Stimulated activated naive B cell treated with anti-CD40 and anti-IgM and Interleukin-4, amounts not matched to agents 10 μg/mL and 1 μg/mL and 100 μg/mL, for 72 hours (primary cell): ENCODE measurements at places on chromosomes 12 and 14.

- no peak for DNase-seq
These were observed 2.3 kb downstream of the CDK17 start for GRCh38 chr12:96397756-96398423.

- no peak for DNase-seq
These were observed 1.7 kb downstream of the HNF1A start for GRCh38 chr12:120979862-120980696.

DNA sequence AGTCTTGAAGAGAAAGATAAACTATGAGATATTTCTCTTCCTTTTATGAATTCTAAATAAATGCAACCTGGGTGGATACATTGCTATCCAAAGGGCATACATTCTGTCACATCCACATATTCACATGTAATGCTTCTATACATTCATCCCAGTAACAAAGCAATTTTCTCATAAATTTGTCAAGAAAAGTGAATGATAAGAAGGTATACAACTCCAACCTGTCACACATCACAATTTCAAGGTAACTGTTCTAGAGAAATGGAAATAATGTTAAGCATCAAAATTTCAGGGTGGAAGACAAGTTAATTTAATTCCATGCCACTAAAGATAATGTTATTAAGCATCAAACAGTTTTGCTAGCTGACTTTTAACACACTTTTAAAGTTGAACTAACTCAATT, 212.9 kb downstream of the SYT10 start:
- no peak for DNase-seq

DNA sequence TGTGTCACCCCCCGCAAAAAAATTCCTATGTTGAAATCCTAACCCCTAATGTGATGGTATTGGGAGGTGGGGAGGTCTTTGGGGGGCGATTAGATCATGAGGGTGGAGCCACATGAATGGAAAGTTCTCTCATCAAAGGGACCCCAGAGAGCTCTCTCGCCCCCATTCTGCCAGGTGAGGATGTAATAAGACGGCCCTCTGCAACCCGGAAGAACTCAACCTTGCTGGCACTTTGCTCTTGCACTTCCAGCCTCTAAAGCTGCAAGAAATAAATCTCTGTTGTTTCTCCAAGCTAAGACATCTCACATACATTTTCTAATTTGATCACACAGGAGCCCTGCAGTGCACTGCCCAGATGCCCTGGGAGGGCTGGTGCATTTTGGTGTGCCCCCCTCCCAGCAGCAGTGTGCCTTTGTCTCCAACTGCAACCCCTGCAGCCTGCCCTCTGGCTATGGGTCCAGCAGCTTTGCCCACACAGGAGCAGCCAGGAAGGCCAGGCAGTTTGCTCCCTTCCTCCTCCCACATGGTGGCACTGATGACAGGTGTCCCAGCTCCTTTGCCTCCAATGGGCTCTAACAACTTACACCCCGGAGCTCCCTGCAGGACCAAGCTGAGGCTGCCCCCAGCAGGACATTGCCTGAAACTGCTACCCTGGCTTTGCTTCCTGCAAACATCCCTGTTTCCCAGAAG, 59.3 kb downstream of the C14orf132 start:
- DNase-seq, result no peak

- no peak for DNase-seq
These were observed 489.9 kb downstream of the BCL11B start for GRCh38 chr14:98782062-98782461.

- DNase-seq, result no peak
These were observed 47.7 kb upstream of the PTPRO start for GRCh38 chr12:15274561-15274967.

DNA sequence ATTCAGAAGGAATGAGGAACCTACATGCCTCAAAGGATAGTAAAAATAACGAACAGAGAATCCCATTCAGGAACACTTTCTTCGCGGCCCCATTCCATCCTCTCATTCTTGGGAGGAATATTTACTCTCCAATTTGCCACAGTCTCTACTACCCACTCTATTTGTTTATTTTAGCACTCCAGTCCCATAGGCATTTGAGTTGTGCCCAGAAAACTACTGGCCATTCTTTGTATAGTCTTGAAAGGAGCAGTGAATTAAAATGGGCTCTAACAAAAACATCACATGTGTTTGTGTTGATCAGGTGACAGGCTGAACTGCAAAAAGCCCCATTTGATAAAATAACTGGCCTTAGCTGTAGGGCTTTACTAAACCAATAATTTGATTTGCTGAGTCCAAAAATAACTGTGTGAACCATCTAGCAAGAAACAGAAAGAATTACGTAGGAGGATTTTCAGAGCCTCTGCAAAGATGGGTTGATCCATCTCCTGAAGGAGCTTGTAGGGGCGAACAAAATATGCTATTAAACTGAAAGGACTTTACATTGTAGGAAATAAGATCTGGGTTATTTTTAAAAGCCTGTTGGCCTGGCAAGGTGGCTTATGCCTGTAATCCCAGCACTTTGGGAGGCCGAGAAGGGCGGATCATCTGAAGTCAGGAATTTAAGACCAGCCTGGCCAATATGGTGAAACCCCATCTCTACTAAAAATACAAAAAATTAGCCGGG, 142.3 kb upstream of the CPNE8 start:
- no peak for DNase-seq

- no peak for DNase-seq
These were observed 225.0 kb downstream of the KCNC2 start for GRCh38 chr12:74984631-74985030.

DNA sequence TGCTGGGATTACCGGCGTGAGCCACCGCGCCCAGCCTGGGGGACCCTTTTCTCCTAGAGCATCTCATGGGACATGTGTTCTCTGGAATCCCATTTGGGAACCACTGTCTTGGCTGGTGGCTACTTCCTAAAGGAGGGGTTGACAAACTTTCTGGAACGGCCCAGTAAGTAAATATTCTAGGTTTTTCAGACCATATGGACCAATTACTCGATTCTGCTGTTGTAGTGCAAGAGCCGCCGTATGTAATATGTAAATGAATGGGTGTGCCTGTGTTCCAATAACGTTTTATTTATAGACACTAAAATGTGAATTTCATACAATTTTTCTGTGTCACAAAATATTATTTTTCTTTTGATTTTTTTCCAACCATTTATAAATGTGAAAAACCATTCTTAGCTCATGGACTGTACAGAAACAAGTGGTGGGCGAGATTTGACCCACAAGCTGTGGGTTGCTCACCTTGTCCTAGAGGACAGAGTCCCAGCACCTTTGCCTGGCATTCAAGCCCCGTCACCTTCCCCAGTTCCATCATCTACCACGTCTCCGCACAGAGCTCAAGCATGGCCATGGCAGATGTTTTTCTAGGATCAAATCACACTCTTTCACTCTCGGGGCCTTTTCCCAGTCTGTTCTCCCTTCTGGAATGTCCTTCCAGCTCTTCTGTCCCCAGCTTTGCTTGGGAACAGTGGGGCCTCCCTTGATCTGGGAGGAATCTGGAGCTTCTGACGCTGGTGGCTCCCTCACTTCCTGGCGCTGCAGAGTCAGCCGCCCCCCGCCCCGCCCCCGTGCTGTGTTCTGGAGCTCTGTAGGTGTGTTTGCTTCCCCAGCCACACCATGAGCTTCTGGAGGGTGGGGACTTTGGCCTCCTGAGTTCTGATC, 17.9 kb upstream of the RCOR1 start:
- no peak for DNase-seq

GRCh38 chr14:29166507-29166906, 399.9 kb downstream of the FOXG1 start:
- DNase-seq, result no peak

DNA sequence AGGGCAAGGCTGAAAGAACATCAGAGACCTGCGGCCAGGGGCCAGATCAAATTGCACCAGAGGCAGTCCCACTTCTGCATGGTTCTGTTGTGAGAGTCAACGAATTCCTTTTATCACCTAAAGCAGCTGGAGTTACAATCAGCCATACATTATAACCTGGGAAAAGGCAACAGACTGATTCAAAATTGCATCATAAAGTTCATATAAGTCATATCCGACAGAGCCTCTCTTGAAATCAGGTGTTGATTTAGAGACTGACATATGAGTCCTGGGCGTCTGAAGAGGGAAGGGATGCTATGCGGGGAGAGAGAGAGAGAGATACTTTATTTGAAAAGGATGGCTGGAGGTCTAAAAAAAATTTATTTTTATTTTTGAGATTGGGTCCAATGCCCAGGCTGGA, 89.4 kb downstream of the EFCAB11 start:
- DNase-seq, result no peak

- no peak for DNase-seq
These were observed at the start of gene ASPG for GRCh38 chr14:104085032-104085888. ASPG (plus strand) TSS chr14:104085700; CDS start chr14:104085771, 71 bp downstream.

GRCh38 chr14:95691591-95691990, 5.4 kb downstream of the TCL1B start:
- DNase-seq, result no peak

DNA sequence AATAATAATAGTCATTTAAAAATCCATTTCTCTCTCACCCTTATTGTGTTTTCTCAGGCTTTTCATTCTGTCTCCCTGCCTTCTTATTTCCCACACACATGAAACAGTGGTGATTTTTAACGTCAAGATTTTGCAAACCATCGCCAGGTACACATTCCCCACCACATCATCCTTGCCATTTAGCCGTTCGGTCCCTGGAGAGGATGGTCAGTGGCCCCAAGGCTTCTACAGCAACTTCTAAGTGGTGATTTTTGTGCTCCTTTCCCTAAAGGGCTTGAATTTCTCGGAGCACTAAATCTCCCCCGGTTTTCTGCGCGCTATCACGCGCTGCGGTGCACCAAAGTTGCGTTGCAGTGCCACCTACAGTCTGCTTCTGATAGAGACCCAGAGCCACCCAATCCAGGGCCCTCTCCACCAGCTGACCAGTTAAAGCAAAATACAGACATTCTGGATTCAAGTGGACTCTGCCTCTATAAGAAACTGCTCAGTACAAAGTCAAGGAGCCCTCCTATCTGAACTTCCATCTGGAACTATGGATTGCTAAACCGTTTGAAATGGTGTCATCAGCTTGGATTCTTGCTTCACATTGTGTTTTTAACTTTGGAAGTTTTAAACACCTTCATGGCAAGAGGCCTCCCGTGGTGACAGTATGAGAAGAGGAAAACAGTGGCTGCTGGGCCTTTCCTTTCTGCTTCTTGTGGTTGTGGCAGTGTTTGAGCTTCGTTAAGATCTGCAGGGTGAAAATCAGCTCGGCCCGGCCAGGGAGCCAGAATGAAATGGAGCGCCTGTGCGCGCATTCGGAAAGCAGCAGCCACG, 234.0 kb downstream of the SPTSSA start:
- peak; percentile 14 for DNase-seq

GRCh38 chr14:100765296-100765695, 38.6 kb downstream of the DLK1 start:
- DNase-seq, result no peak

- DNase-seq, result no peak
These were observed 2.3 kb upstream of the ANGEL1 start for GRCh38 chr14:76814726-76815645.

DNA sequence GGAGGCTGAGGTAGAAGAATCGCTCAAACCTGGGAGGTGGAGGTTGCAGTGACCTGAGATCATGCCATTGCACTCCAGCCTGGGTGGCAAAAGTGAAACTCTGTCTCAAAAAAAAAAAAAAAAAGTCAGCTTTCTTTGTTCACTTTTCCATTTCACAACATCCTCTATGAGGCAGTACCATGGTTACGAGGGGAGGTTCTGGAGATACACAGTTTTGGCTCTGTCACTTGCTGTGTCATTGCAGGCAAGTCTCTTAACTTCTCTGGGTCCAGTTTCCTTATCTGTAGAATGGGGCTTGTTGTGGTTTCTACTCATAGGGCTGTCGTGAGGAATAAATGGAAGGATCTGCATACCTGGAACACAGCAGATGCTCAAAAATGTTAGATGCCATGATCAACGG, 75.6 kb upstream of the SLC24A4 start:
- no peak for DNase-seq

- DNase-seq, result peak; percentile 48
These were observed at the start of gene NID2 for GRCh38 chr14:52068615-52069306. NID2 (minus strand) TSS chr14:52069059; CDS start chr14:52068994, 65 bp downstream.

GRCh38 chr12:24596768-24597388, 352.0 kb downstream of the BCAT1 start:
- DNase-seq, result no peak

DNA sequence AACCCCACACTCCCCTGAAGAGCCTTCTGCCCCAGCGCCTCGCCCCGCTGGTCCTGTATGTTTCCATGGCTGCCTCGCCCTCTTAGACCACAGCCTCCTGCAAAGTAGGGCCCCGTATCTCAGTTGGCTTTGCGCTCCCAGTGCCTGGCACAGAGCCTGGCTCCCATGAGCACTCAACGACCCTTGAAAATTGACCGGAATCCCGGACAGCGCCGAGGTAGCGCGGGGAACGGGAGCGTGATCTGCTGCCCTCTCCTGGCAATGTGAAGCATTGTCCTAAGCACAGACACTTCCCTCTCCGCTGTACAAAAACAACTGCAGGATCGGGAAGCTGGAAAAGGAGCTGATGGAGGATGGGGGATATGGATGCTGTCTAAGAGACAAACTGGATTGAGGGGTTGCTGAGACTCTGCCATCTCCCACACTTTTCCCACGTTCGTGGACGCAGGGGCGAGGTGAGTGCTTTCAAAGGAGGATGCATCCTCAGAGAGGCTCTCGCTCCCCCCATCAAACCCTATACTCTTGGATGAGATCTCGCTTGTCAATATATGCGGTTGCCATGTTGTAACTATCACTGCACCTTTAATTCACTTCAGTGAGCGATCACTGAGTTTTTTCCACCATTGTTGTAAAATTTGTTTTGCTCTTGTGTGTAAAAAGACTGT, 10.7 kb upstream of the FKBP4 start:
- DNase-seq, result peak; percentile 21

DNA sequence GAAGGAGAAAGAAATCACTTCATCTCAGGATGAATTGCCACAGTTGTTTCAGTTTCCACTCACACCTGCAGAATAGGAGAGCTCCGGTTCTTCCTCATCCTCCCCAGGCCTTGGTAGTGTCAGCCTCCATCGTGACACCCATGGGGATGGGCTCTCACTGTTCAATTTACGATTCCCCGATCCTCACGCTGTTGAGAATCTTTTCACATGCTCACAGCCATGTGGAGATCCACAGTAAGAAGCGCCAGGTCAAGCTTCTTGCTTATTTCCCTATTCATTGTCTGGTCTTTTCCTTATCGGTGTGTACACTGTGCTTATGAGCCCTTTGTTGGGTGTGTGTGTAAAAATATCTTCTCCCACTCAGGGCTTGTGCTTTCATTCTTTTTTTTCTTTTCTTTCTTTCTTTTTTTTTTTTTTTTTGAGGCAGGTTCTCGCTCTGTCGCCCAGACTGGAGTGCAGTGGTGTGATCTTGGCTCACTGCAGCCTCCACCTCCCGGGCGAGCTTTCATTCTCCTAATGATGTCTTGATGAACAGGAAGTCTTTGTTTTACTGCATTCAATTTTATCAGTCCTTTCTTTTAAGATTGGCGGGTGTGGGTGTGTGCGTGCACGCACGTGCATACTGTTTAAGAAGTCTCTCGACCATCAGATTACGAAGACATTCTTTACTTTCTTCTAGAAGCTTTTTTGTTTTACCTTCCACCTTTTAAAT, 21.5 kb downstream of the RIN3 start:
- no peak for DNase-seq

GRCh38 chr14:52307905-52308304, 6.2 kb upstream of the PTGER2 start:
- DNase-seq, result no peak

GRCh38 chr14:58747181-58747580, 109.4 kb downstream of the DACT1 start:
- no peak for DNase-seq

GRCh38 chr12:130632642-130633041, 83.5 kb downstream of the RIMBP2 start:
- DNase-seq, result no peak

GRCh38 chr12:105198961-105199360, 37.0 kb downstream of the APPL2 start:
- DNase-seq, result no peak

GRCh38 chr12:234891-235415, 21.0 kb upstream of the SLC6A12 start:
- DNase-seq, result no peak
